SJSA1 (cell line): ENCODE measurements at places on chromosomes 13 and 19. TPM values are rescaled to one million over a fixed set of nuclear protein-coding genes. Genes with fewer than 3 reads are reported as not detected.

Gene N4BP2L1
- total RNA-seq, result 0.53 TPM in 1 of 2 replicates, not detected in the other

Gene MEIOSIN
- not detected in 2 replicates for total RNA-seq

Gene YJEFN3
- 1.6 and 1.8 TPM in 2 replicates for total RNA-seq

Gene CDADC1
- 4.6 and 9.2 TPM in 2 replicates for total RNA-seq

Gene DACT3
- total RNA-seq, result 2.4 and 4.4 TPM in 2 replicates

Gene ARL11
- total RNA-seq, result 0.03 TPM in 1 of 2 replicates, not detected in the other

Gene CCDC8
- total RNA-seq, result 12.5 and 18.6 TPM in 2 replicates

Gene OR7D2
- 0.03 TPM in 1 of 2 replicates, not detected in the other for total RNA-seq

Gene FRY
- total RNA-seq, result 2.0 and 2.5 TPM in 2 replicates

Gene POGLUT2
- 66.2 and 115 TPM in 2 replicates for total RNA-seq

Gene RPL28
- total RNA-seq, result 243 and 543 TPM in 2 replicates

Gene RB1
- 53.8 and 65.7 TPM in 2 replicates for total RNA-seq

Gene CAPS
- total RNA-seq, result 0.78 and 1.4 TPM in 2 replicates

Gene PGLYRP2
- total RNA-seq, result not detected in 2 replicates

Gene CEACAM16
- total RNA-seq, result not detected in 2 replicates

Gene LIN7B
- total RNA-seq, result 15.9 and 21.6 TPM in 2 replicates

Gene F2RL3
- 0.37 and 0.50 TPM in 2 replicates for total RNA-seq

Gene TNFSF13B
- 0.11 TPM in 1 of 2 replicates, not detected in the other for total RNA-seq

Gene MBD3L3
- not detected in 2 replicates for total RNA-seq

Gene UBE2L5
- not detected in 2 replicates for total RNA-seq

Gene INSL3
- total RNA-seq, result not detected in 2 replicates

Gene KCNJ14
- total RNA-seq, result 0.53 and 0.55 TPM in 2 replicates

Gene ZNF264
- 37.6 and 49.1 TPM in 2 replicates for total RNA-seq

Gene RASIP1
- total RNA-seq, result 0.21 and 0.53 TPM in 2 replicates

Gene ATCAY
- 0.03 and 0.26 TPM in 2 replicates for total RNA-seq

Gene SBSN
- total RNA-seq, result not detected in 2 replicates

Gene SPPL2B
- 32.2 and 45.2 TPM in 2 replicates for total RNA-seq

Gene PPP1R15A
- 79.5 and 86.0 TPM in 2 replicates for total RNA-seq
